ENCODE measurements at places on chromosomes 1 and 21.
A peak's percentile ranks its signal among the peaks of the same experiment; 100 is the strongest.

- no peak for DNase-seq
Measured at GRCh38 chr21:31660591-31660990, 1.1 kb downstream of the SOD1 start.

DNA sequence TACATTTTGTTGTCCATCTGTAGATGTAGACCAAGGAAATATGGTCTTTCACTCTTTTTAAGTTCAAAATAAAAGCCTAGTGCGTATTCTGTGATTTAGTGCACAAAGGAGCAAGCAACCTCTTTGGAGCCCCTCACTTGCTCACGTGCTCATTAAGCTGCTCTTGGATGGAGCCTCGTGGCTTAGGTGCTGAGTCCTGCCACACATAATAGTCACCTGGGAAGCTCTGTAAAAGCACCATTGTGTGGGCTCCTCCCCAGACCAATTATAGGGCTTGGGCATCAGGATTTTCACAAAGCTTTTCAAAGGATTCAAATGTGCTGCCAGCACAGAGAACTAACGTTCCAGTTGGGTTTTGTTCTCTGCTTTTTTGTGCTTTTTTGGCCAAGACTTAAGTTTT, 85.0 kb downstream of the PCP4 start:
- no peak for DNase-seq

DNA sequence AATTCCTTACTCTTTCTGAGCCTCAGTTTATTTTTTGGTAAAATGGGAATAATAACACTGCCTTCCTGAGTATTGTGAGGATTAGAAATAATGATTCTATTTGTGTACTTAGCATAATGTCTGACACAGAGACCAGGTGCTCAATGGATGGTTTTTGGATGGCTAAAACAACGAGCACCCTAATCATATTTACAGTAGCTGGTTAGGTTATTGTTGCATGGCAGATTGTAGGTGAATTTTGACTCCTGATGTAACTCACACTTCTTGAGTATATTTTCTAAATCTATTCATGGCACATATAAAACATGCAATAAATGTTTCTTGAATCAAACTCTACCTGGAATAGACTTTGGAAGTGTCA, 11.9 kb upstream of the DUSP10 start:
- no peak for DNase-seq

DNA sequence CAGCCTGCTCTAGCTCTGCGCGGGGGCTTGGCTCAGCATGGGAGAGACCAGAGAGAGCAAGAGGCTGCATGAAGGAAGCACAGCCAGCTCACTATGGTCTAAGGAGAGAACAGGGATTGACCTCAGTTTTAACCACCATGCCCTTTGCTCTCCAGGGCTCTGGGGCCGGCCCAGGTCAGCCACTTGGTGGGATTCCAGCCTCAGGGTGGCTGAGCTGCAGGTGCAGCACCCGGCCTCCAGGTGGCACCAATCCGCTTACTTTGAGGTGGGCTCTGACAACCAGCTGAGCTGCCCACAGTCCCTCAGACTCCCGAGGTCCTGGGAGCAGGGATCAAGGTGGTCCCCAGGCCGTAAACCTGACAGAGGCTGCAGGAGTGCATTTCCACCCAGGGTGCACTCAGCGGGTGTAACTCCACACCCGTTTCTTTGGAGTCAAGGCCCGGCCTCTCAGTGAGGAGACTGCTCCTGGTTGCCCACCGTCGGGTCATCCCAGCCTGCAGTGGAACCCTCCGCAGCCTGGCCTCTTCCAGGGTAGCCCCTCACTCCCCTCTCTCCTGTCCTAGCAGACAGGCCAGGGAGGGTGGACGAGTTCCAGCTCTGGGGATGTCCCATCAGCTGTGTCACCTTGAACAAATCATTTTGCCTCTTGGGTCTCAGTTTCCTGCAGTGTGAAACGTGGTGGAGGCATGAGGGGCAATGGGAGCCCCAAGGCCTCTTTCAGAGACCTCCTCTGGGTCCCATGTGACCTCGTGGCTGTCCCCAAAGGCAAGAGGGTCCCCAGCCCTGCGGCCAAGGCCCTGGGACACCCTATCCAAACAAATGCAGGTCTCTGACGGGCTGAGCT, 607 bp upstream of the LGR6 start:
- DNase-seq = peak; percentile 79

DNA sequence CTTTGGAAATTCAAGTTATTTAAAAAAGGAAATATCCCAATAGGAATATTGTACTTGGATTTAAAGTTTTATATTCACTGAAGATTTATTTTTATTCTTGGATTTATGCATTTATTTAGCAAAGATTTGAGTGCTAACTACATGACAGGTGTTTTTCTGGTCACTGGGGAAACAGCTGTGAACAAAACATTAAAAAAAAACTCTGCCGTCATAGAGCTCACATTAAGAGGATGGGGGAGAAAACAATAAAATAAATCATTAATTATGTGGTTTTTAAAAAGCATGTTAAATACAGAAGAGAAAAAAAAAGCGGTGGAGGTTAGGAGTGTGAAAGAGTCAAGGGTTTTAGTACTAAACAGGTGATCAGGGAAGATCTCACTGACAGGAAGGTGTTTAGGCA, 149.9 kb downstream of the GALNT2 start:
- no peak for DNase-seq

- peak; percentile 50 for DNase-seq
Measured at GRCh38 chr1:12177999-12178441, 11.2 kb downstream of the TNFRSF1B start.

- peak; percentile 14 for DNase-seq
Measured at GRCh38 chr1:14598498-14599182, at the start of gene KAZN. Gene KAZN, plus strand, starts transcription at chr1:14598685.

DNA sequence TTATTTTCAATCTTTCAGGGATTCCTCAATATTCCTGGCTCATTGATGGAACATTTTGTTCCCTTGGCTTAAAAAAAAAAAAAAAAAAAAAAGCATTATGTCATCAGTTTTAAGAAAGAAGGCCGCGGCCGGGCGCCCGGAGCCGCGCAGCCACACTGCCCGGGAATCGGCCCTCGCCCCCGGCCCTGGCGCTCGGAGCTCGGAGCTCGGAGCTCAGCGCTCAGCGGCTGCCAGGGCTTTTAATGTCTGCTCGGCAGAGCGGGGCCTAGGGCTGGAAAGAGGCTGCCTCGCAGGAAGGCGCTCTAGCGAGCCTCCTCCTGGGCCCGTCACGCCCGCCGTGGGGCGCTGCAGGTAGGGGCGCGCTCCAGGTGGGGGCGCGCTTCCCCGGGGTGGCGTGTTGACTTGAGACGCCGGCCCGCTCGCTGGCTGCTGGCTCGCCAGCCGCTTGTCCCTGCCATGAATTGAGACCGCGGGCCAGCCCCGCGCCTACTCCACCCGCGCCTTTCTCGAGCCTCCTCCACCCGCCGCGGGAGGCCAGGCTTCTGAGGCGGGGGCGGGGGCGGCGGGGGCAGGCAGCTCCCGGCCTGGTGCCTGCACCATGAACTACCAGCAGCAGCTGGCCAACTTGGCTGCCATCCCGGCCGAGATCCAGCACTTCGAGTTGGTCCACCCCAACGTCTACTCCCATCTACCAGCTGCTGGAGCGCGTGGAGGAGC, 5.4 kb upstream of the TDRD5 start:
- DNase-seq = peak; percentile 82

GRCh38 chr1:14521622-14522021, 76.9 kb upstream of the KAZN start:
- no peak for DNase-seq

DNA sequence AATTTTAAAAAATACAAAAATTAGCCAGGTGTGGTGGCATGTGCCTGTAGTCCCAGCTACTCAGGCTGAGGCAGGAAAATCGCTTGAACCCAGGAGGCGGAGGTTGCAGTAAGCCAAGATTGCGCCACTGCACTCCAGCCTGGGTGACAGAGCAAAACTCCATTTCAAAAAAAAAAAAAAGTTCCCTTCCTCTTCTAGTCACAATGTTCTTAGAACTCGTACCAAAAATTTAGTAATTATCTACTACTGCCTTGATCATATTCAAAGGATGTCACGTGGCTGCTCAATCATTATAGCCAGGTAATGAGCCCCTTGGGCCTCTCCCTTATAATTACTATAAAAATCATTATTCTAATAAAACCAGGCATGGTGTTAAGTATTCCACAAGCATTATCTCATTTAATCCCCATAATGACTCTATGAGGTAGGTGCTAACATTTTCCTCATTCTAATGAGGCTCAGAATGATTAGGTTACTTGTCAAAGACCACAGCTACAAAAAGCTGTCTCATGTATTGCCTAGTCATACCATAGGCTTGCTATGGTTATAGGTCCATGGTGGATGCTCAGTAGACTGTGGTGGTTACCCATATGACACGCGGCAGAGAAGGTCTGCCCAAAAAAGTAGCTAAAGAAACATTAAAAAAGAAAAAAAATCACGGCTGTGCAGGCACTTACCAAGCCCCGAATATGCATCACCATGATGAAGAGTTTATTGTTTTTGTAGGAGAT, 15.5 kb upstream of the PPP1R15B start:
- no peak for DNase-seq

DNA sequence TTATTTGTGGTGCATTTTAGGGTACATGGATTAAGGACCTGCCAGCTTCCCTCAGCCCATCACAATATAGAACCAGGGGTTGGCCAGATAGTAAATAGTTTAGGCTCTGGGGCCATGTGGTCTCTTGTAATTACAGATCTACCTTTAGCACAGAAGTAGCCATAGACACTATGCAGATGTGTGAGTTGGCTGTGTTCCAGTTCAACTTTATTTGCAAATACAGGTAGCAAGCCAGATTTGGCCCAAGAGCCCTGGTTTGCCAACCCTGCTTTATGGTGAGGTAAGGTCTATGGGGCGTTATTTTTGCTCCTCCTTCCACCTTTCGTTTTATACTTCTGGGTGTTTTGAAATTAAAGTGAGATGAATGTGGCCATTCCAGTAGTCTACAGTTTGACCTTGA, 48.7 kb downstream of the MRPS6 start:
- no peak for DNase-seq

DNA sequence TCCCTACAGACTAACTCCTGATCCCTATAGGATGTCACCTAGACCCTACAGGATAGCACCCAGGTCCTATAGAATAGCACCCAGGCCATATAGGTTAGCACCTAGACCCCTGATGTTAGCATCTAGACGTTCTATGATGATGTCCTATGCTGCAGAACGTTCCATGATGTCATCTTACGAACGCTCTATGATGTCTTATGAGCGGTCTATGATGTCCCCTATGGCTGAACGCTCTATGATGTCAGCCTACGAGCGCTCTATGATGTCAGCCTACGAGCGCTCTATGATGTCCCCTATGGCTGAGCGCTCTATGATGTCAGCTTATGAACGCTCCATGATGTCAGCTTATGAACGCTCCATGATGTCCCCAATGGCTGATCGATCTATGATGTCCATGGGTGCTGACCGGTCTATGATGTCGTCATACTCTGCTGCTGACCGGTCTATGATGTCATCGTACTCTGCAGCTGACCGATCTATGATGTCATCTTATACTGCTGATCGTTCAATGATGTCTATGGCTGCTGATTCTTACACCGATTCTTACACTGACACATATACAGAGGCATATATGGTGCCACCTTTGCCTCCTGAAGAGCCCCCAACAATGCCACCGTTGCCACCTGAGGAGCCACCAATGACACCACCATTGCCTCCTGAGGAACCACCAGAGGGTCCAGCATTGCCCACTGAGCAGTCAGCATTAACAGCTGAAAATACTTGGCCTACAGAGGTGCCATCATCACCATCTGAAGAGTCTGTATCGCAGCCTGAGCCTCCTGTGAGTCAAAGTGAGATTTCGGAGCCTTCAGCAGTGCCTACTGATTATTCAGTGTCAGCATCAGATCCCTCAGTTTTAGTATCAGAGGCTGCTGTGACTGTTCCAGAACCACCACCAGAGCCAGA, 9.5 kb downstream of the SON start:
- no peak for DNase-seq

- DNase-seq = no peak
Measured at GRCh38 chr1:64323054-64323453, 119.6 kb downstream of the UBE2U start.

- peak; percentile 26 for DNase-seq
Measured at GRCh38 chr1:13807209-13807608, 107.2 kb downstream of the PRDM2 start.

DNA sequence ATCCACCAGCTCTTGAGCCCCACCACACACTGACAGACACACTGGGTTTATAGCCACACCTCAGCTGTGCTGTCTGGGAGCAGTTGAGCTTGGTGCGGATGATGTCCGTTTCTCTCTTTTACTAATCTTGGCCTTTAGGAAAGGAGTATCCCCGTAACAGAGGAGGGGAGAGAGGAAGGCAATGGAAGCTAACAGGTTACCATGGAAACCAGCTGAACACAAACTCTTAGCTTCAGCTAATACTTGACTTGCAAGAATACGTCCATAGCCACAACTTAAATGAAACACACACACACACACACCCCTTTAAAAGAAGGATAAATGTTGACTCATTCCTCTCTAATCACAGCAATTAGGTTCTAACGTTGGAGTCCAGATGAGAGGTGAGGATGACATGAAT, 28.0 kb upstream of the LRRN2 start:
- DNase-seq = no peak

- DNase-seq = no peak
Measured at GRCh38 chr1:7418442-7419080, 352.5 kb upstream of the VAMP3 start.

GRCh38 chr1:36479505-36480051, 3.1 kb downstream of the CSF3R start:
- DNase-seq = no peak

GRCh38 chr1:151828921-151829320, 2.7 kb downstream of the RORC start:
- peak; percentile 68 for DNase-seq

DNA sequence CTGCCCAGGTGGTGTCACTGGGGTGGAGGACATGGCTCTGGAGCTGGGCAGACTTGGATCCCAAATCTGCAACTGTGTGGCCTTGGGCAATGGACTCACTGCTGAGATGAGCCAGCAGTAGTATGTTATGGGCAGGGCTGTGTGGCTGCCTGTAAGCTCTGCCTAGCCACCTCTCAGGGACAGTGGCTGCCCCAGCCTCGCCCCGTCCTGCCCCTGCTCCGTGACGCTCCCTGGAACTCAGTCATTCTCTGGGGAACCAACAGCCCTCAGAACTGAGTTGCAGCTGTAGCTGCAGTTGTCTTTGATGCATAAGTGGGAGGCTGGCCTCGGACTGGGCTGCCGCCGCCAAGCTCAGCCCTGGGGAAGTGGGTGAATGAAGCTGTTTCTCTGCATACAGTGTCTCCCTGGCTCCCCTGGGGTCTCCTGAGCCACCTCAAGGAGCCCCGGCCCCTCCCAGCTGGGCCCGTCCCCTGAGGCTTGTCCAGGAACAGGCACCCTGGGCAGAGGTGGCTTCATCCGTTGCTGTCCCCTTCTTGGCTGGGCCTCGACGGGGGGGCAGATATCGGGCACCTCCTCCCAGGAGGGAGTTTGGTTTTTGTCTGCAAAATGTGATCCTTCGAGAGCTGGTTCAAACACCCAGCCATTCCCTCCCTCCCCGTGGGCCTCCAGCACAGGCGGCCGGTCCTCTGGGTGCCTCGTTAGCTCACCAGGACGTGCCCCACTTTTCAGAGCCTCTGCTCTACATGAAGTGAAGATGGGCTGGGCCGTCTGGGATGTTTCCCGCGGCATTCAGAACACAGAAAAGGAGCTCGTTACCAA, 26.2 kb upstream of the PLCH2 start:
- DNase-seq = no peak

GRCh38 chr1:63859480-63860275, 85.9 kb downstream of the ROR1 start:
- no peak for DNase-seq
